Activated CD8-positive, alpha-beta memory T cell treated with anti-CD3 and anti-CD28 coated beads for 24 hours (primary cell): ENCODE measurements at places on chromosomes 13 and 19.

- peak; percentile 83 for DNase-seq
These were observed 24.2 kb downstream of the PPP1R37 start for GRCh38 chr19:45117167-45117594.

DNA sequence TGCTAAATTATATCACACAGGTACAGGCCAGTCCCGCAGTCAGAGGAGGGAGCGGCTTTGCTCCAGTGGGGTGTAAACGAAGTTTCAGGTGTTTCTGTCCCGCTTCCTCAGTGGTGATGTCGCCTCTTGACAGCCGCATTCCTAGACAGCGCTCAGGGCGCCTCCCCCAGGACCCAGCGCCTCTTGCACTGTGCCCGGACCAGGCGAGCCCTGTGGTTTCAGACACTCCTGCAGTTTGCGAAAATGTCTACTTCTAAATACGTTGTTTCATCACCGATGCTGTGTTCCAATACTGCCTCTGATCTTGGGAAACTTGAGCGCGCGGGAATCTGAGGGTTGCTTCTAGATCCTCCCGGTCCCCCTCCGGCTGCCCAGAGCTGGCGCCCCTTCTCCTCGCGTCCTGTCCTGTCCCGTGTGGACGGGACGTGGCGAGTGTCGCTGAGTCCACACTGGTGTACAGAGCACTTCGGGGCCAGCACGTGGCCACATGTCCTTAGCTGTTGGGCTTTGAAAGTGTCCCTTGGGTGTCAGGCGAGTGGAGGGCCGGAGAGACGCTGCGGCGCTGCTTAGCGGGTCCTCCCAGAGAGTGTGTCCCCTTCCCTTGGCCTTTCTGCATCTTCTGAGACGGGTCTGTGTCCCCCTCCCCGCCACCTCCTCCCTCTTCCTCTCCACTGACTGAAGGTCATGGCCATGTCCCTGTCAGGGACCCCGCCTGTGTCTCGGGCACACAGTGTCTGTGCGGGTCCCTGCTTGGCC lies 14.6 kb upstream of the RPS15 start:
- DNase-seq = no peak

GRCh38 chr13:38308736-38309135 lies 40.9 kb upstream of the UFM1 start:
- no peak for DNase-seq

GRCh38 chr13:69935043-69935442 lies 172.6 kb upstream of the ATXN8OS start:
- DNase-seq = no peak

GRCh38 chr19:1856698-1857603 lies 6.4 kb downstream of the KLF16 start:
- peak; percentile 80 for DNase-seq

GRCh38 chr13:105984236-105984635 lies 551.2 kb downstream of the EFNB2 start:
- no peak for DNase-seq

DNA sequence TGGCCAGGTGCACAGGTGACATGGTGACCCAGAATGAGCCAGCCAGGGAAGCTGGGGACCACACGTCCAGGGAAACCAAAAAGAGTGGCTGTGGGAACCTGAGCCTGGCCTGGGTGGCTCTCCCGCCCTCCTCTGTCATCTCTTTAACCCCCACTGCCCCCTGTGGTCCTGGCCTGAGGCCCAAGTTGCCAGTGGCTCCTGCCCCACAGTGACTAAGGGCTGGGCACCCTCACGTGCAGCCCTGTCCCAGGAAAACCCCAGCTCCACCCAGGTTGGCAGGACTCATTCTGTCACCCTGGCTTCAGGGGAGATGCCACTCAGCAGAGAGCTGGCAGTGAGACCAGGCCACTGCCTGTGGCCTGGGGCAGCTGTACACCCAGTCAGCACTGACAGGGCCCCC lies 30.6 kb upstream of the ISYNA1 start:
- no peak for DNase-seq

- DNase-seq = no peak
These were observed at the start of gene LYPD4 for GRCh38 chr19:41844601-41845000. Gene LYPD4 (minus strand): TSS chr19:41844683. CDS start chr19:41839285, 5,398 bp downstream.

- DNase-seq = no peak
These were observed 397 bp downstream of the SLC44A2 start for GRCh38 chr19:10625762-10626138.

GRCh38 chr13:30464496-30465342 lies 1.0 kb downstream of the HMGB1 start:
- peak; percentile 90 for DNase-seq

GRCh38 chr19:19514881-19515641 lies at the start of gene TSSK6:
Gene TSSK6 (minus strand): TSS chr19:19515548. CDS start chr19:19515427, 121 bp downstream.
- DNase-seq = no peak

GRCh38 chr13:67133476-67133875 lies 96.7 kb downstream of the PCDH9 start:
- no peak for DNase-seq

GRCh38 chr19:23070353-23071146 lies 46.3 kb upstream of the ZNF730 start:
- no peak for DNase-seq

GRCh38 chr13:75437582-75438318 lies 44.2 kb downstream of the TBC1D4 start:
- no peak for DNase-seq

DNA sequence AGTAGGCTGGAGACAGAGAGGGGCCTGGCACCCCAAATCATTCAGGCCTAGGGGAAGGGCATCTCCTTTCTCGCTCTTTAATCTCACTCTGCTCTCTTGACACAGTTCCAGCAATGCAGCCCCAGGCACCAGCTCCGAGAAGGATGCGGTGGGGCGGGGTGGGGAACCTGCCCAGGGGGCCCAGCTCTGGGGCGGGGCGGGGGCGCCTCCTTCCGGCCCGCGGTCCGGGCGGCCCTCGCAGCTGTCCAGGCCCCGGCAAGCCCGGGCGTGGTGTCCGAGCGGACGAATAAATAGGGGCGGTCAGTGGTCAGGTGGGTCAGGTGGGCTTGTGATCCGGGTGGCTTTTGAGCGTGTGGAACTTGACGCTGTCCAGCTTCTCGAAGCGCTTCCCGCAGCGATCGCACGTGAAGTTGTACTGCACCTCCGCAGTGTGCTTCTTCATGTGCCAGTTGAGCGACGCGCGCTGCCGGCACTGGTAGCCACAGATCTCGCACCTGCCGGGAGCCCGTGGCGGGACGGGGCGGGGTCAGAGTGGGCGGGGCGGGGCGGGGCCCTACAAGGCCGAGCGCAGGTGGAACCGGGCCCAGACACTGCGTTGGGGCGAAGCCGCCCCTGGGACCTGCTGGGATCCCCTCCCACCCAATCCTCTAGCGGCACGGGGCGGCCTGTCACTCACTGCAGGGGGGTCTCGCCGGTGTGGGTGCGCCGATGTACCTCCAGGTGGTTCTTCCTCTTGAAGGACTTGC lies 2.7 kb upstream of the ELAVL3 start:
- DNase-seq = no peak
